ENCODE measurements at places on chromosomes 2 and 18.

- no peak for DNase-seq
Measured at GRCh38 chr18:34342960-34343359, 118.2 kb upstream of the NOL4 start.

GRCh38 chr18:44556296-44556695 lies 124.4 kb upstream of the SETBP1 start:
- no peak for DNase-seq

GRCh38 chr18:6593142-6593885 lies 136.2 kb upstream of the ARHGAP28 start:
- peak; percentile 13 for DNase-seq

GRCh38 chr2:37637985-37638384 lies 33.5 kb downstream of the CDC42EP3 start:
- no peak for DNase-seq

- DNase-seq, result no peak
Measured at GRCh38 chr2:26722328-26722727, 29.8 kb downstream of the KCNK3 start.

DNA sequence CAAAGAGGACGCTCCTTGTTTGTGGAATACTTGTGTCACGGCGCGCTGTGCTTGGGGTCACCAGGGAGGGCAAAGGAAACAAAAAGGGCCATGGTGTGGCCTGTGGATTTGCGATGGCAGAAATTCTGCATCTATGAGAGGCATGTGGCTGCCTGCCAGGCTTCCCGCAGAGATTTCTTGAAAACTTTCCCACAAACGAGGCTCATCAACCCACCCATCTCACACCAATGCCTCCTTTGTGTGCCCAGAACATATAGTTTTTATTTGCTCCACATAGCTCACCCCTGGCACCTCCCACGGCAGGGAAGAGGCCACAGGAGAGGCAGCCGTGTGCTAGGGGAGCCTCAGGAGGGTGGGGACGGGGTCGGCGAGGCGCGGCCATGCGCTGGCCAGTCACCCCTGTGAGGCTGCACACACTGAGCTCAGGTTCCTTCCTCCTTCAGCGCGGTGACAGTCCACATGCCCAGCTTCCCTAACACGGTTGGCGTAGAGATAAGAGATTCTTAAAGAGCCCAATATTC lies 100.3 kb downstream of the MBP start:
- DNase-seq, result no peak

- no peak for DNase-seq
Measured at GRCh38 chr2:1055014-1055595, 104.5 kb downstream of the SNTG2 start.

DNA sequence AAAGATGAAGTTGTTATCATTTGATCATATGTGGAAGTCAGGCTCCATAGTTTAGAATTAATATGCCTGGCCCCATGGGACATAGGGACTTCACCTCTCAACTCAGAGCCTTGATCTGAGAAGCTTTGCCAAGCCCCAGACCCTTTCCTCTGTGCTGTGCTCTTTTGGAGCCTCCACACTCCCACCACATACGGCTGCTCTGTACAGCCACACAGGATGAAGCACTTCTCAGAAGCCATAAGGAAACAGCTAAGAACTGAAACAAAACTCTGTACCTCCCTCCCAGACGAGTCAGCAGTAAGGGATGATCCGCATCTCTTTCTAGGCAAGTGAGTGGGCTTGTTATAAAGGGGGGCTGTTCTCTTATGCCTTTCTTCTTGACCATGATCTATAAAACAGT lies 66.5 kb downstream of the CAB39 start:
- no peak for DNase-seq

DNA sequence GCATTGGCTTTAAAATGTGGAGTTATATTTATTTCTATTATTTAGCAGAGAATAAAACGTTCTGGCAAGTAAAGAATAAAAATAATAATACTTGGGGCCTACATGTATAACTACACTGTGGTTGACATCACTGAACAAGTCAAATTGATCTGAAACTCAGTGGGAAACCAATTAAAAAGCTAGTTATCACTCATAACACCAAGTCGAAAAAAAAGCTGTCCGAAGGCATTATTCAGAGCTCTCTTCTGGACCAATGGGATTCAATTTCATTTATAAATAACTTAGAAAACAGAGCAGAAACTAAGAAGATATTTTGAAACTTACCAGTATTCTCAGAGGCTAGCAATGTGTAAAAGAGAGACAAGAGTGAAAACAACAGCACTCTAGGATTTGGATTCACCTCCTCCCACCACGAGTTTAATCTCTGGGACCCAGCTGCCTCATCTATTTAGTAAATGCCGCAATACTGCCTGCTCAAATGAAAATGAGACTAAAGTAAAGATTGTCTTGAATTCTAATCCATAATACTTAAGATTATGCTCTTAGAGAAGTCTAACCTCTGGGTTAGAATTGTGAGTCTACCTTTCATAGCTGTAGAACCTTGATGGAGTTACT lies 128.4 kb downstream of the NBAS start:
- no peak for DNase-seq

DNA sequence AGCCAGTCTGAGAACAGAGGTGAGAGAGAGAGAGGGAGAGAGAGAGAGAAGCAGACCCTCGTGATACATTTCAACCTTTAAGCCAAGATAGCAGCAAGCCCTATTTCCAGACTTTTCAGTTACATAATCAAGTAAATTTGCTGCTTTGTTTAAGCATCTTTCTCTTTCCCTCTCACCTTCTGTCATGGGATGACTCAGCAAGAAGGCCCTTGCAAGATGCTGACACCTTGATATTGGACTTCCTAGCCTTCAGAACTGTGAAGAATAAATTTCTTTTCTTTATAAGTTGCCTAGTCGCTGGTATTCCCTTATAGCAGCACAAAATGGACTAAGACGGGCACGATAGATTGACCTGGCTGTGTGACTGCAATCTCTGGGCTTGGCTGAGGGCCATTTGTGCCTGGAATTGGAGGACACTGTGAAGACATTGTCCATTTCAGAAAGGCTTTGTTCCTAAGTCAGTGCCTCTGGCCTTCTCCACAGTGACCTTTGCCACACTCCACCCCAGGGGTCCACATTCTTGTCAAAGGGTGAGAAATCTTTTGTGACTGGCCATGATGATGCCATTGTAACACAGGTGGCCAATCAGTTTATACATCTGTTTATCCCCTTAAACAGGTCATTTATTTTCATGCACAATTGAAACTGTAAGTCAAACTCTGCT lies 51.3 kb upstream of the ITSN2 start:
- no peak for DNase-seq

DNA sequence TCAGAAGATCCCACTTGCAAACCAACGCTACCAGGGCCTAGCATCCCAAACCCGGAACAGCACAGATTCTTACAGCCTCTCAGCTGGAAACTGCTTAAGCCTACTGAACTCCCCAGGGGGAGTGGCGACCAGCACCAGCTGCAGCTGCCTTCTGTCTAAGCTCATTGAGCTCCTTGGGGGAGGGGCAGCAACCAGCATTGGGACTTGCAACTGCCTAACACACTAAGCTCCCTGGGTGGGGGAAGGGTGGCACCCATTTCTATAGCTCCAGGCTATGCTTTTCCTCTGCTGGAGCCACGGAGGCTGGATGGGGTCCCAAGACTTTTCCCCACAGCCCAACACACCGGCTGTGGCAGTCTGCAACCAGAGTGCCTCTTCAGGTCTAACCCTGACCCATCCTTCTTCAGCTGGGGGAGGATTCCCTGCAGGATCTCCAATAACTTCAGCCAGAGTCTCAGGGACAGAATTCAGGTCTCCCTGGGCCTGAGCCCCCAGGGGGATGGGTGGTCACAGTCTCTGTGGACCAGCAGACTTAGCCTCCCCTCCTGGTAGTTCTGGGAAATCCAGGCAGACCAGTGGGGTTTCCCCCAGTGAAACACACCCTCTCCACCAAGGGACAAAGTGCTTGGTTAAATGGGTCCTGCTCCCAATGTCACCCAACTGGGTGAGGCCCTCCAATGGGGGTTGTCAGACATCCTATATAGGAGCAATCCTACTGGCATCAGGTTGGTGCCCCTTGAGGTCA lies 45.9 kb upstream of the ITGA4 start:
- DNase-seq, result no peak

DNA sequence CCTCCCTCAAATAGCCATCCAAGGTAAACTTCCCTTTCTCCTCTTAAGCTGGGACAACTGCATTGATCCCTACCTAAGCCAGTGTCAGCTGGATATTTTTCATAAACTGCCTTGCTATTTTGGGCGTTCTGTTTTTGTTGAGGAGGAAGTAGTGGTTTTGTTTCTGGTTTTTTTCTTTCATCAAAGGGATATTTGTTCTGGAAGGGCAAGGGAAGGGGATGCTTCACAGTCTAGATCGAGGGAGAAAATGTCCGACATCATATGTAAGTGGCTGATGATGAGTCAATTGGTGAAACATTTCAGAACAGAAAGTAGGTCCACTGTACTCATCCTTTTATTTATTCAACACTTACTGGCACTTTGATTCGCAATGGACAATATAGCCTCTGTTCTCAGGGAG lies 31.0 kb downstream of the TANC1 start:
- no peak for DNase-seq

- DNase-seq, result no peak
Measured at GRCh38 chr2:42618116-42618515, 49.7 kb downstream of the MTA3 start.

- no peak for DNase-seq
Measured at GRCh38 chr2:59665021-59665420, 888.4 kb downstream of the BCL11A start.

DNA sequence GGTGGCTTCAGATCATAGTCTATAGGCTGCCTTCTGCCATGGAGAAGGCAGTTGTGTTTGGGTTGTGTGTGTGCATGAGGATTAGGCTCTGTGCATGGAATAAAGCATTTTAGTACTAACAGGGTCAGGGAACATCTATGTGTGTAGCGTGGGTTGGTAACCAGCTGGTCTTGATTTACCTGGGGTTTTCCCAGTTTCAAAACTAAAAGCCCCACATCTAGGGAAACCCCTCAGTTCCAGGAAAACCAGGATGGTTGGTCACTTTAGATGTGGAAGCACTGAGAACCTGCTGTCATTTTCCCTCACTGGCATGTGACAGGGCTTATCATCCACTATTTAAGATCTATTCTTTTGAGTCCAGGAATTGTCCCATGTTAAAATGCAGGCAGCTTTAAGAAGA lies 116.3 kb downstream of the POLE4 start:
- no peak for DNase-seq

- DNase-seq, result no peak
Measured at GRCh38 chr18:40075616-40076015, 1879.4 kb upstream of the PIK3C3 start.

DNA sequence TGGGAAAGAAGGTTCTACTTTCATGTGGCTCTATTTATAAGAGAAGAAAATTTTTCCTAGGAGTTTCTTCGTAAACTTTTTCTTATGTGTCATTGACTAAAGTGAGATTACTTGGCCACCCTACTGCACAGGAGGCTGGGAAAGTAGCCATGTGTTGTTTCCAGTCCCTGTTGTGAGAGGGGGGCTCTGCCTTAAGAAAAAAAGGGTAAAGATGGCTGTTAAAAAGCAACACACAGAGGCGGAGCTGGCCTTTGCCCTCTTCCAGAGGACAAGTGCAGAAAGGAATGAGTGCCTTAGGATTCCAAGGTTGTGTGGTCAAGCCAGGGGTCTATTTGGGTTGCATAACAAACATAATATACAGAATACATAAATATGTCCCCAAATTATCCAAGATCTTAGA lies 230.0 kb upstream of the CXCR4 start:
- DNase-seq, result no peak

GRCh38 chr18:59736061-59736460 lies 38.8 kb upstream of the CCBE1 start:
- no peak for DNase-seq

DNA sequence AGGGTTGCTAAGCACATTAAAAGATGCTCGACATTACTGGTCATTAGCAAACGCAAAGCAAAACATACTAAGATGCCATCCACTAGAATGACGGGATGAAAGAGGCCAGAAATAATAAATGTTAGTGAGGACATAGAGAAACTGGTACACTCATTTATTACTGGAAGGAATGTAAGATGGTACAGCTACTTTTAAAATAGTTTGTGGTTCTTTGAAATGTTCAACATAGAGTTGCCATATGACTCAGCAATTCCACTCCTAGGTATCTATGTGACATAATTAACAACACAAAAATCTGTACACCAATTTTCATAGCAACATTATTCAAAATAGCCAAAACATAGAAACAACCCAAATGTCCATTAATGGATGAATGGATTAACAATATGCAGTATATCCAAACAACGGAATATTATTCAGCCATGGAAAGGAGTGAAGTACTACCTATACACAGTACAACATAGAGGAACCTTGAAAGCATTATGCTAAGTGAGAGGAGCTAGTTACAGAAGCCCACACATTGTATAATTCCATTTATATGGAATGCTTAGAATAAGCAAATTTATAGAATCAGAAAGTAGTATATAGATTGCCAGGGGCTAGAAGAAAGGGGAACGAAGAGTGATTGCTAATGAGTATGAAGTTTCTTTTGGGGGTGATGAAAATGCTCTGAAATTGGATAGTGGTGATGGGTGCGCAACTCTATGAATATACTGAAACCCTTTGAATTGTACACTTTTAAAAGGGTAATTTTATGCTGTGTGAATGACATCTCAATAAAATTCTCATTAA lies 61.9 kb upstream of the IL1R1 start:
- no peak for DNase-seq

DNA sequence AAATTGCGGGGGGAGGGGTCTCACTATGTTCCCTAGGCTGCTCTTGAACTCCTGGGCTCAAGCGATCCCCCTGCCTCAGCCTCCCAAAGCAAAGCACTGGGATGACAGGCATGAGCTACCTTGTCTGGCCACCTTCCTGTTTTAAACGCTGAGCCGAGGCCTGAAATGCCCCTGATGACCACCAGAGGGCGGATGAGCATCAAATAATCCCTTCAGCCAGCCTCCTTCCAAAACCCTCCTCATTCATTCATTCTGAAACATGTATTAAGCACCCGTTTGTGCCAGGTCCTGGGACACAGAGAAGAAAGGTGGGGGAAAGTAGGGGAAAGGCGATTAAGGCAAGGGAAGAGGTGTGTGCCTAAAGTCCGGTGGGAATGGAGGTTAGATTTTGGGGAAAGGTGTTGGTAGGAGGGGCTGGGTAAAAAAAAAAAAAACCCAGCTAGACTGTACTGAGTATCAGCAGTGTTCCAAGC lies 30.7 kb upstream of the PTMA start:
- DNase-seq, result peak; percentile 80

DNA sequence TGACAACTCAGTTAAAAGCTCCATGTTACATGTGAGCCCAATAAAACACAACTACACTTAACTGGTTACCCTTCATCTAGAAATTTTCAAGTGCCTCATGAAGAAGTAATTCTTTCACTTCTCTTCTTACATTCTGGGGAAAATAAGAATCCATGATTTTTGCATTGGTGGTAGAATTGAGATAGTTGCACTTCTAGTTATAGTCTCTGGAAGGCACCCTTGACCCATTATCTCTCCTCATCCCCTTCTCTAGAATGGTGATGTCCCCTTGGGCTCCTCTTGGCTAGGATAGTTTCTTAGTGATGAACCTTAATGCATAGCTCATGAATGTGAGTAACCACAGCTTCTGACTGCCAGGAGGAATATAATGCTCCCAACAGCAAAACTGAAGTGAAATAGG lies 3.6 kb downstream of the LGALSL start:
- no peak for DNase-seq

DNA sequence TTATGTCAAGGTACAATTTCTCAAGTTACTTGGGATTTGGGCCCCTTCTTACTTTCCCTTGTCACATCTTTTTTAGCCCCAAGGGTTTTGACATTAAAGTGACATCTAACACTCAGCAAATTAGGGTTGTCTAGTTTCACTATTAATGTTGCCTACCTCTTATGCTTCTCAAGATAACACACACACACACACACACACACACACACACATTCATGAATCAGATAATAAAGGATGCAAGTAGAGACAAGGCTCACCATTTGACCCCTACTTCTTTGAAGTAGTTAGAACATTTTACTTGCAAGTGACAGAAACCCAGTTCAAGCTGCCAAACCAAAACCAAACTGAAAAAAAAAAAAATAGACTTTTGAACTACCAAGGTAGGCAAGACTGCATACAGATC lies 138.8 kb downstream of the TRIB2 start:
- no peak for DNase-seq

Measured in SK-N-SH (cell line).